Panc1 (cell line): ENCODE measurements at places on chromosomes 7 and 10.

- no peak for DNase-seq
Measured at GRCh38 chr7:30633223-30633622, 38.5 kb downstream of the GARS1 start.

DNA sequence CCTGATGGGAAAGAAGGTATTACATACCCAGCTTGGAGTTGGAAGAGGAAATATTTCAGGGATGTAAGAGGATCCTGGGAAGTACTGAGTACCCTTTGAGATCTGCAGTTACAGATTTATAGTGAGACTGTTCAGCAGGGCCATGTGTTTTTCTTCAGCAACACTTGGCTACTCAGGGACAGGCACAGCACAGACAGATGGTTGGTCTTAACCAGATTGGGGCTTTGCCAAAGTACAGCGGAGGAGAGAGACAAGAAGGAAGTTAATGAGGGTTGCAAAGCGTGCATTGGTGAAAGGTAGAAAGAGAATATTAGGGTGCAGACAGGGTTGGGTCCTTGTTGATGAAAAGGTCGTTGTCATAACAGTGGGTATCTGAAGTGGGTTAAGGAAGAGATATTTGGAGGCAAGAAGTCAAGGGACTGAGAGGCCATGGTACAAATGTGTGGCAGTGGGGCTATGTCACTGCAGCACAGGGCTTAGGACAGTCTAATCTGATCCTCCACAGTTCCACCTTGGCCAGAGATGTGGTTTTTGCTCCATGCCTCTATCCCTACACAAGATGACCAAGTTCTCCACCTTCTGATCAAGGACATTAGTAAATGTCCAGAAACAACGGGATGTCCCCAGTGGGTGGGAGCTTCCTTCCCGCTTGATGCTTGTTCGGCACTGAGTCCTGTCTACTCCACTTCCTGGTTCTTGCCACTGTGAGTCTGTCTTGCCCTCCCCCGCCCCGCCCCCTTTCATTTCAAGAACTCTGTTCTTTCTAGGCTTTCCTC lies 18.9 kb upstream of the DNAJC1 start:
- no peak for DNase-seq

- DNase-seq: no peak
Measured at GRCh38 chr7:4167385-4167910, 514.6 kb upstream of the FOXK1 start.

GRCh38 chr10:118332236-118332635 lies 9.9 kb downstream of the FAM204A start:
- DNase-seq: no peak

DNA sequence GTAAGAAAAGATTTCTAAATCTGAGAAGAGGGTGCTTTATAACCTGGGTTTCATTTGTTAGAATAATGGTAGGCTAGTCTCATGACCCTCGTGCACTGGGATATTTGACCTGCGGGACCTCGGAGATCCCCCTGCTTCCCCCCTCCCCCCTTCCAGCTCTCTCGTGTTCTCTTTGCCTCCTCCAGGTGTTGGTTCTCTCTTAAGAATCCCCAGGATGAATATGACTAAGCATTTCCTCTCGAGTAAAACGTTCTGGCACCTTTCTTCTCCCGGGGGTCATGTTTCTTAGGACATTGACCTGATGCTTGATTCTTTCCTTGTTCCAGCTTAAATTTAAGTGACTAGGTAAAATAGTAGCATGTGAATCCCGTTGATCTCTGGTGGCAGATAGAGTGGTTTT lies 71.2 kb downstream of the SHH start:
- no peak for DNase-seq

GRCh38 chr7:16739863-16740622 lies 13.5 kb upstream of the TSPAN13 start:
- DNase-seq: peak; percentile 88

GRCh38 chr7:17069146-17069545 lies 187.4 kb upstream of the AGR3 start:
- no peak for DNase-seq

- no peak for DNase-seq
Measured at GRCh38 chr7:141153231-141153630, 79.4 kb downstream of the TMEM178B start.

- no peak for DNase-seq
Measured at GRCh38 chr10:133241501-133242205, 4.0 kb downstream of the VENTX start.

DNA sequence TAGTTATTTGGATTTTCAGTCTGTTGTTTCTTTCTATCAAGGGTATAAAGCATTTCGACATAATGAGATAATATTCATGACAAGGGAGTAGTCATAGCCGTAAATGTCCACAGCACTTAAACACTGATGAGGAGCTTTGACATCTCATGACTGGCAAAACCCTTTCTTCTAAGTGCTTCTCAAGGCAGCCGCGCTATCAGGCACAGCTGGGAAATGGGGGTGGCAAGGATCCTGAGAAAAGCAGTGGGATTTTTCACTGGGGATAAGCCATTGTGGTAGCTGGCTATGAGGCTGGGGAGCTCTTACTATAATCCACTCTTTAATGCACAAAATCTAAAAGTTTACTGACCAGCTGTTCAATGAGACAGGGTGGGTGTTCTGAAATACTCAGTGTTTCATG lies 493.2 kb upstream of the KLF6 start:
- no peak for DNase-seq

DNA sequence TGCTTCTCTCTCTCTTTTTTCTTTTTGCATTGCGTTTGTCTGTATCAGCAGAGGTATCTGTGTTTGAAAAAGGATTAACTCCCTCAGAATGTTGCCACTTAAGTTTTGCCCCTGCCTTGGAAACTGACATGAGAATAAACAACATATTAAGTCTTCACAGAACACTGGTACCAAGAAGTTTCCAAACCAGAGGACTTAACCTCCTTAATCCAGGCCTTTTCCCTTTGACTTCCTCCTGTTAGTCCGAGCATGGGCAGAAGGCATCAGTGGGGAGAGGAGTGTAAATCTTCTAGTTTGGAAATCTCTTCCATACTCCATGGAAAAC lies 681.4 kb downstream of the LRMDA start:
- no peak for DNase-seq

DNA sequence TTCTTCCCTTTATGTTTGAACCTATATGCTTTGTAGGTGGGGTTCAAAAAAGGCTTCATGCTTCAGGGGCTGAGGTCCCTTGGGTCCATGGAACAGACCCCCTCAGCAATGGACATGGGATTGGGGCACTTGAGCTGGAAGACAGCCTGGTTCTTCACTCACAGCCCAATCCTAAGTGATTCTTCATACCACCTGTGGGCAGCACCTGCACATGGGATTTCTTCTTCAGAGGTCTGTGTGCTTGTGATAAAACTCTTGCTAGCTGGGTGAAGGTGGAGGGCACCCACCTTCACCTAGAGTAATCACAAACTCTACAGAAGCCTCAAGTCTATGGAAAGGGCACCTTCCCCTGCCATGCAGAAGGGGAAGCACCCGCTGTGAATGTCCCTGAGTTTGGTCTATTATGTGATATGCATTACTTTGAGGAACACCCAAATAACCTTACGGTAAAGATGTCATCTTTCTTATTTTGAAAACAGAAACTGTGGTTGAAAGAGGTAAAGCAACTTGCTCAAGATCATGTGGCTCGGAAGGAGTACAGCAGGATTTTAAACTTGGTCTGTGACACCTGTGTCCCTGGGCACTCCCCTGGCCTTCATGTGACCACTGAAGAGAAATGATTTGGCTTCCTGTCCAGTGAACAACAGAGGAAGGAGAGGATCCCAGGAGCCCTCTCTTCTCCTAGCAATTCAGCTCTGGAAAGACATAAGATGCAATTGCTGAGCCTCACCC lies 469.5 kb upstream of the ZMIZ1 start:
- no peak for DNase-seq

- DNase-seq: peak; percentile 7
Measured at GRCh38 chr7:27961255-27961654, 219.3 kb downstream of the JAZF1 start.

DNA sequence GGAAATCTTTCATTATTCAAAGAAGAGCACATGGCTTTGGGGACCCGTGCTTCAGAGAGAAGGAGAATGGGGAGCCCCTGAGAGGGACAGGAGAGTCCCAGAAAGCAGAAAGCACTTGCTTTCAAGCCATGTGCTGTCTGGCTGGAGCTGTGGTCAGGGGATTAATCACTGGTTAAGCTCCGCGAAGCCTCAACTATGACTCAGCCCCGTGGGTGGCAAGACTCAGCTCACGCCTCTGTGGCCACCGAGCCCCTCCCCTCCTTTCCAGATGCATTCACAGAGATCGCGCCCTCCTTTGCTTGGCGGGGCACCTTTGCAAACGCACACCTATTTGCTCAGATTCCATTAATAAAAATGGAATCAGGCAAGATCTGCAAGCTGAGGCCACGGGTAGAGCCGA lies 202.9 kb upstream of the TCERG1L start:
- DNase-seq: no peak

DNA sequence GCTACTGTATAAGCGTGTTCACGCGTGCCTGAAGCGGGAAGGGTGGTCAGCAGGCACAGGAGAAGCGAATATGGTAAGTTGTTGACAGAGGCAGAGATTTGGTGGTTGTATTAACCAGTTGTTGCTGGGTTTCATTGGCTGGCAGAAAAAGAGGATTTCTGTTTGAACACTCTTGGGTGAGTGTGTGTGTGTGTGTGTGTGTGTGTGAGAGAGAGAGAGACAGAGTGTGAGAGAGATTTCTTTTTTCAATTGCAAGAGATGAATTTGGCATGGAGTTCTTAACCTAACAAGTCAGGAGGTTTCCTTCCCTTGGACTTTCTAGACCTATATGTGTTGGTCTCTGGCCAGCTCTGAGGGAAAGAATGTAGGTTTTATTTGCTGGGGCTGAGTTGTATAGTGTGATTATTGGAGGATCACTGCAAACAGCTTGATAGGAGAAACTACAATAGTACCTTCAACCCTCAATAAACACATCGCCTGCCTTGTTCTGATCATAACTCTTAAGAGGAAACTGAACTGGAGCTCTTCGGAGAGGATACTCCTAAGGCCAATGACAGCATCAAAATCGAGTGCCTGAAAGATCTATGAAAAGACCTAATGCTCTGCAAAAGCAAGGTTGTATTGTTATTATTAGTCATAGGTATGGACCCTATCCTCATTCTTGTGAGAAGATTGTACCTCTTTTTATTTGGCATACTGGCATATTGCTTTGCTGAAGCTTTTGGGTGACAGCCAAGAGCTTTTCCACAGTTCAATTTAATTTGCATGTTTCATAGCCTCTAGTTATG lies 1.2 kb downstream of the MCU start:
- no peak for DNase-seq

DNA sequence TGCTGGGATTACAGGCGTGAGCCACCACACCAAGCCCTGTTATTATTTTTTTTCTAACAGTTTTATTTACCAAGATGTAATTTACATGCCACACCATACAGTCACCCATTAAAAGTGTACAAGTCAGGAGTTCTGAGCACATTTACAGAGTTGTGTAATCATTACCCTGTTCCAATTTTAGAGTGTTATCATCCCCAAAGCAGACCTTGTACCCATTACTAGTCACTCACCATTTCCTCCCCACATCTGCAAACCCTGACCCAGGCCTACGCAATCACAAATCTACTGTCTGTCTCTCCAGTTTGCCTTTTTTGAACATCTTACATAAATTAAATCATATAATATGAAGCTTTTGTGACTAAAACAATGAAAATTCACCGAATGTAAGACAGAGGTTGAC lies 402.9 kb upstream of the FOXK1 start:
- DNase-seq: no peak

- no peak for DNase-seq
Measured at GRCh38 chr7:3847336-3847735, 546.3 kb downstream of the SDK1 start.

- peak; percentile 8 for DNase-seq
Measured at GRCh38 chr10:78634835-78635234, 433.9 kb upstream of the ZMIZ1 start.

GRCh38 chr10:92184977-92185376 lies 105.9 kb downstream of the CPEB3 start:
- no peak for DNase-seq
